ENCODE measurements at places on chromosomes 11 and 22. TPM values are rescaled to one million over a fixed set of nuclear protein-coding genes. Genes with fewer than 3 reads are reported as not detected.

TTC36 gene
- total RNA-seq, result 0.59 TPM

C11orf16 gene
- total RNA-seq, result not detected

USH1C gene
- total RNA-seq, result not detected

B3GAT1 gene
- 0.44 TPM for total RNA-seq

KREMEN1 gene
- total RNA-seq, result 0.16 TPM

APOL5 gene
- not detected for total RNA-seq

KRTAP5-10 gene
- total RNA-seq, result not detected

DDI1 gene
- not detected for total RNA-seq

SCGB1A1 gene
- not detected for total RNA-seq

Measured in CD8-positive, alpha-beta memory T cell (primary cell).